Motor neuron (in vitro differentiated cells): ENCODE measurements at places on chromosomes 1 and 21. TPM values are rescaled to one million over a fixed set of nuclear protein-coding genes. Genes with fewer than 3 reads are reported as not detected.

SNRNP40 gene
- 54.1 and 58.1 TPM in 2 replicates for total RNA-seq

GRCh38 chr21:42117967-42118780 is 47.1 kb downstream of the UMODL1 start:
- ATAC-seq: no peak

SDC3 gene
- 77.4 and 79.6 TPM in 2 replicates for total RNA-seq

FCRL1 gene
- 0.14 and 0.78 TPM in 2 replicates for total RNA-seq

DNA sequence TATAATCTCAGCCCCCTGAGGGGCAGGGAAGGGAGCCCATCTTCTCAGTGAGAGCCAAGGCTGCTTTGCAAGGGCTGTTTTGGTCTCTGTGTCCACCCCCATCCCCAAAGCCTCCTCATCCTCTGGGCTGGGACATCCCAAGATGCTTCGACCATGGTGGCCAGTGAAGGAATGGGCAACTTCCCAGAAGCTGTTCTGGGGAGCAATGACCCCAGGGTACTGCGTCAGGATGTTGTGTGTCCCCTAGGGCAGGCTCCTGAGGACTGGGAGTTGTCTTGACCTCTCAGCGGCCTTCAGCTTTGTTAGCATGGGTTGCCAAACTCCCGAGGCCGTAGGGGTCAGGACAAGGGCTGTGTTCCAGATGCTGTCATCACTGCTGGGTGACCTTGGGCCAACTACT is 238.4 kb upstream of the POU3F1 start:
- no peak for ATAC-seq

MYBPH gene
- total RNA-seq: 0.09 TPM in 1 of 2 replicates, not detected in the other

DNA sequence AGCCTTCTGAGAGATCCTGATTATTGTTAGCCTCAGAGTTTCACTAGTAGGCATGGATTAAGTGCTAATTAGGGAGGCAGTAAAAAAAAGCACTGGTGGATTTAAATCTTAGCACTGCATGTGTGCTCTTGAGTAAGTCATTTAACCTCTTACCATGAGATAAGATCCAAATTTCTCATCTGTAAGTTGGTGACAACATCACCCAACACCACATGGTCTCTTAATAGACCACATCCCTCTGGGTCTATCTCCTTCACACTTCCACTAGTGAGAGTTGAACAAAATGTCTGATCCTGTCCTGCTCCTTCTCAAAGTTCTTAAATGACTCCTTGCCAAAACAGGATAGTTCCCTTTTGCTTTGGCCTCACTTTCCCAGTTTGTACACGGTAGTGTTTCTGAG is 29.5 kb upstream of the DMRTA2 start:
- ATAC-seq: no peak

- no peak for ATAC-seq
Measured at GRCh38 chr1:230210981-230211336, 143.9 kb downstream of the GALNT2 start.
